ENCODE measurements at places on chromosomes 3 and 15.

DNA sequence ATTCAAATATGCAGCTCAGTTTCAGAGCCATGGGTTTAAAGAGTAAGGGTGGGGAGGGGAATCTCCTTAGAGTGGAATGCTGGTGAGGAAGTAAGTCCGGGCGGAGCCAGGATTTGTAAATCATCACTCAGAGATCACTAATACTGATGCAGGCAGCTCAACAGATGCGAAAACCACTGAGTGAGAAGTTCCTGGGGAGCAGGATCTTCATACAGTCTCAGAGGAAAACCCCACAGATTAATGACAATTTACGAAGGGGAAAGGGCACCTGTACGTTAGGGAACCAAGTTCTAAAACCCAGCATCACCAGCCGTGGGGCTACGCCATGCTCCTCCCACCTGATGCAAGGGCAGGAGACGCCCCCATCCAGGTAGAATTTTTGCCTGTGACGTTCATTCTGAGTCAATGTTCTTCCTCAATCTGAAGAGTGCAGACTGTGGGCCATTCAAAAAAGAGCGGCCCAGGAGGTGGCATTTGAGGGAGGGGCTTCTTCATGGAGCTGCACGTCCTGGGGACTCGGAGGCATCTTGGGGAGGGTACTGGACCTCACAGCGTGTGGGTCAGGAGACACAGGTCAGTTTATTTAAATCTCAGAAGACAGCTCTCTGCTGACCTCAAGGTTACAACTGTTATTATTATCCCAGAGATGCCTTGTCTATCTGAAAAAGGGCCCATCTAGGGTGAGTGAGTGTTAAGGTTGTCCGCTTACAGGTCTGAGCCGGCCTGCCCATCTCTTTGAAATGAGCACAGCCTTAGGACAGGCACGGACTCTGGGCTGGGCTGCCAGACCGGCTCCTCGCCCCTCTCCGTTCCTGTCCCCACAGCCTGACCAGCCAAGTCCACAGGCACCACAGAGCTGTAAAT, 228.0 kb downstream of the XXYLT1 start:
- DNase-seq = no peak

DNA sequence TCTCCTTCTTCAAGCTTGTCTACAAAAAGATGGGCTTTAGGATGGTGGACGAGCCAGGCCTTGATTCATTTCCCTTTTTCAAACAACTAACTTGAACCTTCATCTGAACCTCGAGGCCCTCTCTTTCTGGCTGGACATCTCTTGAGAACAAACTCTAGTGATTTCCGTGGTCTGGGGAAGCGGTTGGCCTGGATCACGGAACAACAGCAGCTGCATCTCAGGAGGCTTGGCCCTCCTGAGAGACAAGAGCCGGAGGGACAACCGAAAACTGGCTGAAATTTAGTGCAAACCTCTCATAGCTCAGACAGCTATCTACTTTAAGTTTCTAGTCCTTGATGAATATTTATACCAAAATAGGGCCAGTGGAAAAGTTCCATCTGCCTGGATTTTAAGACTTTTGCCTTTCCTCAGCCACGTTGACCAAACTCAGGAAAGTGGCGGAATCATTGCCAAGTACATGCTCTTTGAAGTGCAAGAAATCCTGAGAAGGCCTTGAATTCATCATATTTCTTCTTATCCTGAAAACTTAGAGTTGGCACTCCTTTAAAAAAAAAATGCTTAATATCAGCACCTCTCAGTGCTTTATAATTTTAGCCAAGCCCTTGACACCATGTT, 14.5 kb downstream of the LMCD1 start:
- DNase-seq = no peak

GRCh38 chr3:170132335-170132734, 49.2 kb downstream of the PHC3 start:
- DNase-seq = no peak

DNA sequence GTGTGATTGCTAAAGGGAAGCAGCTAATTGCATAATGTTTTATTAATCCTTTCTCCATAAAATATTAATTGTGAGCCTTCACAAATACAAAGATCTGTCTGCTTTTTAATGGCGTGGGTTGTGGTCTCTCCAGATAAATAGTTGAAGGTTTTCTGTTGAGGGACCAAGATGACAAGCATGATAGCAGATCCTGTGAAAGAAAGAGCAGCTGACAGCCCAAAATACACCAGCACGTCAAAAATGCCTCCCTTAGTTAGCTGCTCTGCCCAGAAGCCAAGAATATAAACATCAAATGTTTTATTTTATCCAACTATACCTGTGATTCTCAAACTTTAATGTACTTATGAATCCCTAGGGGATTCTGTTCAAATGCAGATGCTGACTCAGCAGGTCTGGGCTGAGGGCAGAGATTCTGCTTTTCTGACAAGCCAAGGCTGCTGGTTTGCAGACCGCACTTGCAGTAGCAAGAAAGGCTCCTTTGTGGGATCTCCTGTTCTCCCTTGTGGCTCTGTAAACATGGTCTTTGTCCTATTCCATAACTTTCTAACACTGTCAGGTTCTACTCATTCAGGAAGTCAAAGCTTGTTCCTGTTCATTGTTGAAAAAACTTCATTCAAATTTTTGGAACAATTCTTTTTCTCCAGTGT, 119.1 kb upstream of the SLC25A36 start:
- no peak for DNase-seq

- peak; percentile 97 for DNase-seq
These were observed 58.8 kb downstream of the AMOTL2 start for GRCh38 chr3:134315286-134316106.

DNA sequence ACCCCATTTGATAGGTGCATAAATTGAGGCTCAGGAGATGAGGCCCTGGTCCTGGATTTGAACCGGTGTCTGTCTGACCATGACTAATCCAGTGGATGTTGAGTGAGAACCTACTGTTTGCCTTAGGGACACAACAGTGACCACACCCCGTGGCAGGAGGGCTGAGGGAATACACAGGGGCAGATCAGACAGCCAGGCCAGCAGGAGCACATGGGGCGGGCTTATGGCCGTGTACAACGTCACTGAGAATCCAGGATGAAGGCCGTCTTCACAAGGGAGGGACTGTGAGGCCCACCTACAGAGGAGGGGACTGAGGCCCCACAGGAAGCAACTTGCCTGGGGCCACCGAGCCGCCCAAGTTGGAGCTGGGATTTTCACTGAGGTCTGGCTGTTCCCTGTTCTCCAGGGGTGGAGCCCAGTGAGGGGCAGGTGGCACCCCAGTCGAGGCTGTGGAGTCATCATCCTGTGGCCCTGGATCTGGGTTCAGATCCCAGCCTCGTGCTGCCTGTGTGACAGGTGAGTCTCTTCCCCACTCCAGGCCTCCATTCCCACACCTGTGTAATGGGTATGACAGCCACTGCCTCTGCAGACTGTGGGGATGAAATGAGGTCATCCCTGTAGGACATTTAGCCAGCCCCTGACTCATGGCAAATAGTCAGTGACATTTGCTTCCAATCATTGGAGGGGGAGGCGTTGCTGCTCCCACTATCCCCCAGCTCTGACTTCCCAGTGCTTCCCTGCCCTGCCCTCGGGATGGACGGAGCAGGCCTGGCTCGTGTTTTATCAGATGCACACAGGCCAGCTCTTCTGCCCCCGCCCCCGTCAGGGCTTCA, 6.3 kb upstream of the PLXND1 start:
- no peak for DNase-seq

- DNase-seq = no peak
These were observed 95.7 kb downstream of the SUCNR1 start for GRCh38 chr3:151969026-151969642.

GRCh38 chr3:109984976-109985375, 647.6 kb upstream of the DPPA4 start:
- no peak for DNase-seq

- no peak for DNase-seq
These were observed 275.5 kb downstream of the MECOM start for GRCh38 chr3:169387751-169388696.

- DNase-seq = no peak
These were observed 6.5 kb downstream of the ALAS1 start for GRCh38 chr3:52204337-52205073.

- DNase-seq = no peak
These were observed 35.7 kb downstream of the CCNB2 start for GRCh38 chr15:59140422-59141226.

DNA sequence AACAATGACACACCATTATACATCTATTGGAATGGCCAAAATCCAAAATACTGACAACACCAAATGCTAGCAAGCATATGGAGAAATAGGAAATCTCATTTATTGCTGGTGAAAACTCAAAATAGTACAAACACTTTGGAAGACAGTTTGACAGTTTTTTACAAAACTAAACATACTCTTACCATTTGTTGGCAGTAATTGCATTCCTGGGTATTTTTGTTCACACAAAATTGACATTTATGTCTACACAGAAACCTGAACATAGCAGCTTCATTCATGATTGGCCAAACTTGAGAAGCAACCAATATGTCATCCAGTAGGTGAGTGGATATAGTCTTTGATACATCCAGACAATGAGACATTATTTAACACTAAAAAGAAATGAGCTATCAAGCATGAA, 489.9 kb downstream of the PLOD2 start:
- DNase-seq = no peak

DNA sequence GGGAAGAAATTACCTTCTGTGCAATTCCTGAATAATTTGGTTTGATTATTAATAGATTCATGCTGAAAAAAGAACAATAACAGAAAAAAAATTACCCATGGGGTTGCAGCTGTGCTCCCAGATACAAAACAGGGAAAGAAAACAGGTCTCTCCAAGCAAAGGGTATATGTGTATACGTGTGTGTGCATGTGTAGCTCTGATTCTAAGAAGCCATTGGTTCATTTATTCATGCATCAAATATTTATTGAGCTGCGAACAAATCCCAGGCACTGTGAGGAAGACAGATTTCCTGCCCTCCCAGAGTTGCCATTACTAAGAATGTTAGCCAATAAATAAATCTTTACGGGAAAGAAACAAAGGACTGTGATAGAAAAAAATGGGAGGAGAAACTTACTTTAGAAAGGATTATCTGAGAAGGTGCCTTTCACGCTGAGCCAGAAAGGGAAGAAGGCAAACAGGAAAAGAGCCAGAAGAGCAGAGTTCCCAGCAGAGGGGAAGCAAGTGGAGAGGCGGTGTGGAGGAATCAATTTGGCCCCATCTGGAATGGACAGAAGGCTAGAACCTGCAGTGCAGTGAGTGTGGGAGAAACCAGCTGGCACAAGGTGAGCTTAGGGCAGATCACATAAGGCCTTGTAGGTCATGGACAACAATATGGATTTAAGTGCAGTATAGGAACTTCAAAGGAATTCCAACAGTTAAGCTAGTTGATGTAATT, 20.7 kb downstream of the CHL1 start:
- DNase-seq = no peak

GRCh38 chr15:40693904-40694687, 878 bp upstream of the RAD51 start:
- no peak for DNase-seq

DNA sequence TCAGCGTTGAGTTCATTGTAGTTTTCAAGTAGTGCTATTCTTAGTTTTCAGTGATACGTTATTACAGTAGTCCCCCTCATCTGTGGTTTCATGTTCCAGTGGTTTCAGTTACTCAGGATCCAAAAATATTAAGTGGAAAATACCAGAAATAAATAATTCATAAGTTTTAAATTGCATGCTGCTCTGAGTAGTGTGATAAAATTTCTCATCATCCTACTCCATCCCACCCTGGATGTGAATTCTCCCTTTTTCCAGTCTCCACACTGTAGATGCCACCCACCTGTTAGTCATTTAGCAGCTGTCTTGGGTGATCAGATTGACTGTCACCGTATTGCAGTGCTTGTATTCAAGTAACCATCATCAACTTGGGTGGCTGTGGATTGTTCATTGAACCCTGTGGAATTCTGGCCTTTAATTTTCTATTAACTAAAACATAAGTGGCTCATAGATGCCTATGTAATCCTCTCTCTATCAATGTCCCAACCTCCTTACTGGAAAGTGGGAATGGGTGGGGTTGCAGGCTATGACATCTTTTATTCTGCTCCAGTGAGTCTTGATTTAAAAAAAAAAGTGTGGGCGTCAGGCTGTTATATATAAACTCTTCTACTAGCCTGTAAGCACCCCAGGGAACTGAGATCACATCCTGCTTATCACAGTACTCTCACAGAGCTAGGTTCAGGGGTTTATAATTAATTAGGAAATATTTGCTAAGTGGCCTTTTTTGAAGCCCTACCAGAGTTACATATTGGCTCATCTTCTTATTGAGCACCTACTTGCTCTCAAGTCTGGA, 97.5 kb downstream of the CFAP20DC start:
- no peak for DNase-seq

- peak; percentile 35 for DNase-seq
These were observed 72.7 kb downstream of the HMG20A start for GRCh38 chr15:77493324-77493907.

GRCh38 chr15:89167267-89168176, 53.9 kb downstream of the RLBP1 start:
- peak; percentile 79 for DNase-seq

DNA sequence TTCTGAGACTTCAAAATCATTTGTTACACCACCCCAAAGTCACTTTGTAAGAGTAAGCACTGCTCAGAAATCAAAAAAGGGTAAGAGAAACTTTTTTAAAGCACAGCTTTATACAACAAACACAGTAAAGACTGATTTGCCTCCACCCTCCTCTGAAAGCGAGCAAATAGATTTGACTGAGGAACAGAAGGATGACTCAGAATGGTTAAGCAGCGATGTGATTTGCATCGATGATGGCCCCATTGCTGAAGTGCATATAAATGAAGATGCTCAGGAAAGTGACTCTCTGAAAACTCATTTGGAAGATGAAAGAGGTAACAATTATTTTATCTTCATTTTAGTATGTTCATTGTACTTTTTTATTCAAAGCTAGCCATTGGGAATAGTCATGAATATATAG, 32.6 kb downstream of the BLM start:
- DNase-seq = peak; percentile 14

- DNase-seq = no peak
These were observed 65.1 kb downstream of the SLC12A8 start for GRCh38 chr3:125147491-125147820.

GRCh38 chr3:156425651-156426050, 129.3 kb downstream of the SSR3 start:
- no peak for DNase-seq

DNA sequence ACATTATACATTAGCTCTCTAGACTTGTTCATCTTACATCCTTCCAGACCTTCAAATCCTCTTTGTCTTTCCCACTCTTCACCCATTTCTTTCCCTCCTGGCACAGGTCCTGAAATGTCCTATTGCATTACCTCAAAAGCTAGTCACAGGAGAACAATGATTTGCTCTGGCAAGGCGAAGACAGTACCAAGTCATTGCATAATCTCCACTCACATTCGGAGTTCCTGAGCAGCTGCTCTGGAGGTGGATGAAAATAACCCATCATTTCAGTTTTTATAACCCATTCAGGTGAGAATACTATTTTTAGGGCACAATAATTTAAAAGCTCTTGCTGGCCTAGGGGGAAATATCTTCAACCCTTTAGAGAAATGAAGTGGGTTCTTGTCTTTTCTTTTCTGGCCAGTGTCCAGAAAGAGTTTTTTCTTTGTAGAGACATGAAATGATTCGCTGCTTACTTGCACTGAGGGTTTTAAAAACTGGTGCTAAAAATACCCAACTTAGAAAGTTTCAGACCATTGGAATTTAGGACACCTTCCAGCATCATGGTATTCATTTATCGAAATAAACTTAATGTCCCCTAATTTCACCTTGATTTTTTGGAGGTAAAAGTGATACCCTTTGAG, 23.4 kb upstream of the DYNC1LI1 start:
- DNase-seq = peak; percentile 26

- DNase-seq = peak; percentile 82
These were observed 515.2 kb upstream of the CCDC54 start for GRCh38 chr3:106862067-106862466.

- DNase-seq = peak; percentile 58
These were observed 74.3 kb upstream of the VGLL4 start for GRCh38 chr3:11717768-11718636.
